ENCODE measurements at places on chromosomes 2 and 18.

- H3K4me3 ChIP-seq = no peak overlapping the region
- H3K4me1 ChIP-seq = no peaks in the 10 kb centered on the region
- H3K27ac ChIP-seq = no peak overlapping the region
Observed at GRCh38 chr2:419687-420317, 131.9 kb upstream of the ALKAL2 start.

GRCh38 chr18:53941601-53942338, 282.7 kb downstream of the MBD2 start:
- H3K36me3 ChIP-seq = no peaks in the 10 kb centered on the region
- no peaks in the 10 kb centered on the region for H3K4me1 ChIP-seq
- H3K27me3 ChIP-seq = no peaks in the 10 kb centered on the region
- no peak overlapping the region for H3K27ac ChIP-seq

DNA sequence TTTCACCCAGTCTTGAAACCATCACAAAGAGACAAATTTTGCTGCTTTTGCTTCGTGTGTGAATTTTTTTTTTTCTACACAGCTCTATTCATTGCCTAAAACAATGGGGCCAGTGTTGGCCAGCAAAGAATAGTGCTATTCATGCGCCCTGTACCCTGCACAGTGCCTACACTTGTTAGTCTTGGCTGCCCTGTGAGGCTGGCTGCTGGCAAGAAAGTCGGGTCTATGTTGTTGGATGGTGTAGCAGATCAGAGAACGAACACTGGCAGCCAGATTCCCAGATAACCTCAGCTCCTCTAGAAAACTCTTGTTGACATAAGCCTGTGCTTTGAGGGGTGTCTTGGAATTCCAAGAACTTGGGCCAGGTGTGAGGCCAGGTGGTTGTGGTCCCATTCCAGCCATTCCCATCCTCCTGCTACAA, 455.7 kb upstream of the TCF4 start:
- H3K36me3 ChIP-seq = peaks cover 6% of the 10 kb centered on the region
- H3K4me3 ChIP-seq = no peak overlapping the region
- peaks cover 5% of the 10 kb centered on the region for H3K4me1 ChIP-seq
- H3K27me3 ChIP-seq = no peaks in the 10 kb centered on the region

DNA sequence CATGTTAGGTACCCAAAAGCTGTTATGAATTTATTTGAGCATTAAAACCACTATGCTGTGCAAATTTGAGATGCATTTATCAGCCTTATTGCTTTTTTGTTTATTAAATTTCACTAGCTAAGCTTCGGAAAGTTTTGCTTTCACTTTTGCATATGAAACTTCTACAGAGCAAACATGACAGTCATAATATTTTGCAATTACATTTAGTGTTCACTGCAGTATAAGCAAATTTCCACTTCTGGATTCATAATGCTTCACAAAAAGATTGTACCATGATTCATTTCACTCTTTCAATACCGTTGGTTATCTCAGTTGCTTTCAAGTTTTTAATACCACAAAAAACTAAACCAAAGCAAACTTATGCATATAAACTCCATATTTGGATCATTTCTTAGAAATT, 228.7 kb upstream of the SLC8A1 start:
- H3K4me1 ChIP-seq = no peaks in the 10 kb centered on the region
- no peak for DNase-seq
- H3K4me3 ChIP-seq = no peak overlapping the region
- H3K27me3 ChIP-seq = no peaks in the 10 kb centered on the region

GRCh38 chr2:28395334-28396061, 2.8 kb downstream of the FOSL2 start:
- DNase-seq = no peak
- no peak overlapping the region for H3K4me3 ChIP-seq
- H3K27me3 ChIP-seq = peaks cover 45% of the 10 kb centered on the region
- H3K27ac ChIP-seq = no peak overlapping the region
- peaks cover 6% of the 10 kb centered on the region for H3K4me1 ChIP-seq
- no peaks in the 10 kb centered on the region for H3K36me3 ChIP-seq

Data from GM23338 (cell line).